Activated CD4-positive, alpha-beta T cell treated with anti-CD3 and anti-CD28 coated beads, Interleukin-2, amount 50 U/mL, for 48 hours (primary cell): ENCODE measurements at places on chromosomes 7 and 10.

DNA sequence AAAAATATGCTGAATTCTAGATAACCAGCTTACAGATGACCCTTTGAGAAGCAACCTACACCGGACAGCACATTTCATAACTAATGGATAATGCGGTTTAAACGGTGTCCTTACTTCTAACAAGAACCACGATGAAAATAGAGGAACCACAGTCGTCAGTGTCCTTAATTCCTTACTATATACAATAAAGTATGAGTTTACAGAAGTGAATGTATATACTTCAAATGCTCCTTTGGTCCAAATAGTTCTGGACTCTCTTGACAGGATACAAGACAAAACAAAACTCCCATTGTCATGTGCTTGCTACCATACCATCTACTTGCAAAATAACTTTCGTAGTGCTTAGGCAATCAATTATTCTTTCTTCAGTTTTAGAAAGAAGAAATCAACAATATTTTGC is 2.4 kb downstream of the NAMPT start:
- no peak for DNase-seq

DNA sequence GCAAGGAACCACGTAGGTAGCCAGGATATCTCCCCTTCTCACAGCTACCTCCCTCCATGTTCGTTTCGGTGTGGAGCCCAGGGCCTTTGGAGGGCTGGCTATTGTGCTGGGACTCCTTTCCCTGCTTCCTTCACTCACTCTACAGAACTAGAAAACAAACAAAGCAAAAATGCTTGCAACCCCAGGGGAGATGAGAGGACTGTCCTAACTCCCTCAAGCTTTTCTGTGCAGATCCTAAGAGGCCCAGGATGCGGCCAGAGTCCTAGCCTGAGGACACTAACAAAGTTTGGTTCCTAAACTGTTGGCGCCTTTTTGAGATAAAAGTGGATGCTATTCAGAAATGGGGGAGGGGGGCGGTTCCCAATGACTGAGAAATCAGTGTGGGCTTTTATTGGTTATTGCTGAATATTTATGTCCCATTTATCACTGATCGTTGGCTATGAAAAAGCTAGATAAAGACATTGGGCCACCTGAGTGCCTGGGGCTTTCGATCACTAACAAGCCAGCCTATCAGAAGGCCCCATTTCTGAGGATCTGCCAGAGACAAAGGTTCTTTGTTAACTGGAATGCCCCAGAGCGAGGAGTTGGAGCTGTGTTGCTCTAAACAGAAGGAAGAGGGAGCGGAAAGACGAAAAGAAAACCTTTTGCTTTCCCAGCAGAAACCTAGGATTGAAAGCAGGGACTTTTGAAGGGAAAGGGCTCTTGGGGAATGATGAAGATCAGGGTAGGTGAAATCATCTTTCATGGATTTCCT is 95.2 kb upstream of the EGR2 start:
- no peak for DNase-seq

GRCh38 chr10:60606343-60607080 is 171.8 kb upstream of the CDK1 start:
- DNase-seq = no peak

DNA sequence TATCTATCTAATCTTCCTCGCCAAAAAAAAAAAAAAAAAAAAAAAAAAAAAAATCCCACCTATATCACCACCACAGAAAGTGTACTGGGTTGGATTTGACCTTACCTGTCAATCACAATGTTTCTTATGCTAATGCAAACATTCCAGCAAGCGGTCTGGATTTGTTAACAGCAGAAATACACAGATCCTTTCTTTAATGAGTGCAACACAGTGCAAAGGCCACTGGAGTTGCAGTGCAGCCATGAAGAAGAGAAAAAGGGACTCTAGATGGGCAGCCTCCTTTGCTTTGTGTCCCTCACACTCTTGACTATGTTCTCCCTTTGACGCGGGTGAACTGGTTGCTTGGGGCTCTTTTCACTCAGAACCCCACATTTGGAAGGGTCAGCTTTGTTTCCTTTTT is 127.3 kb upstream of the PRKCQ start:
- no peak for DNase-seq

GRCh38 chr10:106493751-106494150 is 670.8 kb downstream of the SORCS1 start:
- DNase-seq = no peak

DNA sequence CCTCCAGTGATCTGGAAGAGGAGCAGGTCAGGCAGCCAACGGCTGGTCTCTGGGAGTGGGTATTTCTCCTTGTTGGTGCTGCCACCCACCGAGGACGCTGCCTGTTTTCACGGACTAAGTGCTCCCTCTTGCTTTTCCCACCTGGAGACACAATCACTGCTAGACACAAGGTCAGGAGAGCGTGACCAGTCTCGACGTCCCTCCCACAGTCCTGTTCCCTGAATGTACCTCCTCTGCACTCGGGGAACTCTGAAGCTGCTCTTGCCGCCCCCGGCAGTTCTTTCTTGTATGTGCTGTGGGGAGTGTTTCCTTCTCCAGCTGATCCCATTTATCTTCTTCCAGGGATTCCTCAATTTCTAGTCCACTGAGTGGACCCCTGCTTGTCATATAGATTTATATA is 89.4 kb downstream of the CYTH3 start:
- no peak for DNase-seq

DNA sequence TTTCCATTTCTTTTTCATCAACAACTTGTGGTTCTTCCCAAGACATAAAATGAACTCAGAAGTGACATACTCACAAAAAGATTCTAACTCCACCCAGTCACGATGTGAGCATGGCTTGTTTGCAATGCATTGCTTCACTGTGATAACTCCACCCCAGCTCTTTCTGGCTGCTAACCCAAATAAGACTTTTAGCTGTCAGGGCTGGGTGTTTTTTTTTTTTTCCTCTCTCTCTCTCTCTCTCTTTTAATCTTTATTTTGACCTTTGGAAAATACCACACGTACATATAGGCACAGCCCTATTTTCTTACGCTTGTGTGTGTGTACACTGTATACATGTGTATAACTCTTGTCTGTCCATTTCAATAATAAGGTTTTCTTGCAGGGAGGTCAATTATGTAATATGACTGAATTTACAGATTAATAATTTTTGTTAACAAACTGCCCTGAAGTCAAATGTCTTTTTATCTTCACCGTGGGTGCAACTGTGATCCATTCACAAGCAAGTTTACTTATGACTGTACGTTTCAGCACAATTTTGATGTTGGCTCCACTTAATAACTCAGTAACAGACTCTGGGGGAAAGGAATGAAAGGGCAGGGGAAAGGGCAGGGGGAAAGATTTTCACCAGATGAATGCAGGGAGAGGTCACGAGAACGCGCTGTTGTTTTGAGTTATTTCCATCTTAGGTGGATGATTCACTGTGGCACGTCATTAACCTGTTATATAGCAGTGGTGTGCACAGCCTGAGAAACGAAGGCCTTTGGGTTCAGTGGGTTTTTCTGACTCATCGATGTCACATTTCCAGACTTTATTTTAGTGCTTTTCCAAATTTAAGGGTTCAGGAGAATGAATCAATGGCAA is 49.1 kb downstream of the APBB1IP start:
- DNase-seq = peak; percentile 58

DNA sequence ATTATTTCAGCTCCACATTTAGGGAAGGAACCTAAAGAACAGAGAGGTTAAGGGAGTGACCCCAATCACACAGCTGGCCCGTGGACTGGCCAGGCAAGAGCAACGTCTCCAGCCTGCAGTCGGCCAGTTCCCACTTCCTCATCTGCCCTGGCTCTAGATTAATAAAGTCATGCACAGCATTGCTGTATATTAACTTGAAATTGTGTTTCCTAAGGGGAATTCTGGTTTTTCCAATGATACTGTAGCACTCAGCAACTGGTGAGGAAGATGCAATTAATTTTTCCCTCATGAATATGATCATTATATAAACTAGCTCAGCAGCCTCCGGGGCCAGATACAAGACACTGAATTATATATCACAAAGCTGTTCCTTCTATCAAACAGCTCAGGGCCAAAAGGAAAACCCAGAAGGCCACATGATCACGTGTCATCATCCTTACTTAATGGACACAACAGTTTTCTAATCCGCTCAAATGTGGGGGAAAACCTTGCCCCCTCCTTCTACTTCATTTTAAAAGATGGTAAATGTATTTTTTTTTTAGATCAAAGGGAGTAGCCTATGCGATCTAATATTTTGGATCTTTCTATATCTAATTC is 295.3 kb upstream of the PRKCQ start:
- no peak for DNase-seq

- no peak for DNase-seq
Observed at GRCh38 chr7:151954866-151955820, 1.1 kb upstream of the GALNTL5 start.

DNA sequence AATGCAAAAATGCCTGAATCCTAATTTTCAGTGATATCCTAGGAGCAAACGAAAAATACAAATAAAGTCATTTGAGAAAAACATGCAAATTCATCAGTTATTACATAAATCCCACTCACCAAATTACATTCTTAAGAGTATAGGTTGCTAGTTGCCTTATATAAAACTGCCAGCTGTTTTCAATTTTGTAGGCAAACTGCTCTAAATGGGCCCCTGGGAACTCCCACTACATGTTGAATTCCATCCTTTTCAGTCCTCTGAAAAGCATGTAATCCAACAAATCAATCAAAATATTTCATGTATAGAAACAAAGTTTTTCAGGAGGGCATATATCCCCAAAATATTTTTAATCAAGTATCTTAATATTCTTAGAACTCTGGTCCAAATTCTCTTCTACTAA is 2.1 kb upstream of the JMJD1C start:
- no peak for DNase-seq

- DNase-seq = no peak
Observed at GRCh38 chr10:116475866-116476265, 48.2 kb downstream of the PNLIPRP3 start.

- no peak for DNase-seq
Observed at GRCh38 chr7:17680026-17680425, 260.3 kb downstream of the SNX13 start.

DNA sequence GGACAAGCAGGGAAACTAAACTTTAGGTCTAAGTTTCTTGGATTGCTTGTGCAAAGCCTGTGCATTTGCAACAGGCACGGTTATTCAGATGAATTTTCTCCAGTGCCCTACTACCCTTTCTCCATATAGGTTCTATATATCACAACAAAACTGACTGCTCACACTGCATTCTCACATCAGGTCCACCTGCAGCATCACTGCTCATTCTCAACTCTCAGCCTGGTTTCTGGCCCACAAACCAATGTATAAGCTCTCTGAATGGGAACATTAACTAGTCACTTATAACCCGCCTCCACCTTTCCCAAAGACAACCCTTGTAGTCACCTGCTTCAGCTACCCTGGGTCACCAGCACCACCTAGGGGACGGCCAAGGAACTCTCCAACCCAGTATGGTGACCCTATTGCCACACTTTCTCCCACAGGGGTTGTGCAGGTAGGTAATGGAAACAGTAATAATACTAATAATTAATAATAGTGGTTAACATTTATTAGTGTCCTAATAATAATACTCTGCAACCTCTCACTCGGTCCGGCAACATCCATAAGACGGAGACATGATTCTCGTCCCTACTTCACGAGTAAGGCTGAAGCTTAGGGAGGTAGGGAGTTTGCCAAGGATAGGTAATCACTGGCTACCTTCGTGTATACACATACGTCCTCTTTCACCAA is 97.3 kb downstream of the CLEC2L start:
- DNase-seq = peak; percentile 74

- no peak for DNase-seq
Observed at GRCh38 chr10:73814276-73814895, 3.0 kb upstream of the NDST2 start.

DNA sequence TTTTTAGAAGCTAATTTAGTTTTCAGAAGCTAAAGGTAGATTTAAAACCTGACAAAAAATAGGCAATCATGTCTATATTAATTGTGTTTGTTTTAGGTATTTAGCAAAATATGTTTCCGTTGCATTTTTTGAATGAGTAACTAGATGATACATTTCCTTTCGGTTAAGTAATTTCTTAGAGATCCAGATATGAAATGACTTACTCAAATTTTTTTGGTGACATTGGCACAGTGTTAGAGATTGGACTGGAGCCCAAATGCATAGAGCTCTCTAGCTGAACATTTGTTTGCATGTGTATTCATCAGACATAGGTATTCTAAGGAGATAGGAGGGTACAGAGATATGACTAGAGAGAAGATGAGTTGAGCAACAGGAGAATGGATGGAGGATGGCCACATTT is 1.9 kb downstream of the BUB3 start:
- no peak for DNase-seq

DNA sequence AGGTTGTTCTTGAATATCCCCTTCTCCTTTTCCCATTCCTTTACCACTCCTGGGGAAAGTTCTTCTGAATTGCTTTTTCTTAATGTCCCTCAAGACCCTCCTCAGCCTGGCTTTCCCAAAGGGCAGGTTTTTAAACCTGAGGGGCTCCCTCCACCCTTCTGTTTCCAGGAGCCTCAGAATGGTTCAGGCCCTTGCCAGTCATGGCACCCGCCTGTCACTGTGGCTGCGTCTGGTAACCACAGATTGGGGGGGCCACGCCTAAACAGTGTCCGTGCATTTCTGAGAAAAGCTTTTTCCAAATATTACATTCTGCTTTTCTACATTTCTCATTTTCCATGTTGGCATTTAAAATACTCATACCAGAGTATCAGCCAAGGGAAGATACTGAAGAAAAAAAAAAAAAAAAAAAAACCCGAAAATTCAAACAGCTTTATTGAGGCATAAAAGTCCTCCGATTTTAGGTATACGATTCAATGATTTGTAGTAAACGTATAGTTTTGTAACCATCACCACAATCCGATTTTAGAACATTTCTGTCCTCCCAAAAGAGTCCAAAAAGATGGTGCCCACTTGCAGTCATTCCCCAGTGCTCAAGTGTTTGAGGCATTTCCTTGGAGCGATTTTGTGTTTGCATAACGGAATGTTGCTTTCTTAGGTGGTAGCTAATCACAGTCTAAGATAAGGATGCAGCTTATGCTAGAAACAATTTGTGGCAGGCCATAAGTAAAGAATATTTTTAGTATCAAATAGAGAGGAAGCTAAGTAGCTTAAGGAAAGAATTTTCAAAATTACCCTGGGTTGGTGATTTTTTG is 22.1 kb downstream of the HKDC1 start:
- DNase-seq = no peak

DNA sequence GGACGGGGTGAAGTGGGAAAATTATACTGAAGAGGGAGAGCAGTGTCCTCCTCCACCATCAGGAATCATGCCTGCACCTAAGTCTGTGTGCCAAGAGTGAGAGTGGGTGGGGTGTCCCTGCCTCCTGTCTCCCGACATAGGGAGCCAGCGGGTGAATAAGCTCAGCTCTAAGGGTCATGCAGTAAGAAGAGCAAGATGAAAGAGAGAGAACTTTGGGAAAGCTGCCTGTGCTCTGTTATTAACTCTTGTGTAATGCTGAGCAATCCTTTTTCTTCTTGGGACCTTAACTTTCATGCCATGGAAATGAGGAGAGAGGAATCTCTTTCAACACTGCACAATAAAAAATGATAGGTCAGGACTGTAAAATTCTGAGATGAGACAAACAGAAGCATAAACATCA is 7.9 kb upstream of the TCAF1 start:
- no peak for DNase-seq

DNA sequence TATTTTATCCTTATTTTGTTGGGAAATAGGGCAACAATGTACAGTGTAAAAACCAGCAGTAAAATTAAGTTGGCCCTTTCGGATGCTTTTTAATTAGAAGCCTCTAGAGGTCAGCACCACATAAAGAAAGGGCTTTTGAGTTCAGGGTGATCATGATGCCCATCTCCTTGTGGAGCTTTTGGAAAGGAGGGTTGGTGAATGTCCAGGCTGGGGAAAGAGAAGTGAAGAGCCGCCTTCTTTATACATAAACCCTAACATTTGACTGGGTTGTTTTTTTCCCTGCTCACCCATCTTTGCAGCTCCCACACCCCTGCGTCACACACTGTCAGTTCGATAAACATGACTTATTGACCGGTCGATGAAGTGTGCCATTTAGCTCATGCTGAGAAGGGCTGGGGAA is 29.8 kb downstream of the MTURN start:
- DNase-seq = no peak
